Pancreas (tissue), 10 donors: ENCODE measurements at places on chromosomes 11 and 22. TPM values are rescaled to one million over a fixed set of nuclear protein-coding genes. Genes with fewer than 3 reads are reported as not detected.

GRCh38 chr11:75355051-75355450 is 3.6 kb upstream of the ARRB1 start:
- no peaks in the 10 kb centered on the region for H3K4me1 ChIP-seq
- no peaks in the 10 kb centered on the region for H3K36me3 ChIP-seq
- DNase-seq = no peak
- no peak overlapping the region for H3K4me3 ChIP-seq
- H3K27me3 ChIP-seq = no peaks in the 10 kb centered on the region
- H3K27ac ChIP-seq = no peak overlapping the region

GRCh38 chr22:35552196-35552842 is 11.7 kb downstream of the RASD2 start:
- no peak overlapping the region for H3K4me3 ChIP-seq
- H3K36me3 ChIP-seq = no peaks in the 10 kb centered on the region
- DNase-seq = peak; percentile 48
- H3K27ac ChIP-seq = no peak overlapping the region
- no peaks in the 10 kb centered on the region for H3K4me1 ChIP-seq

- no peaks in the 10 kb centered on the region for H3K4me1 ChIP-seq
- no peak overlapping the region for H3K27ac ChIP-seq
- H3K36me3 ChIP-seq = no peaks in the 10 kb centered on the region
- no peaks in the 10 kb centered on the region for H3K27me3 ChIP-seq
- DNase-seq = no peak
Measured at GRCh38 chr11:13759050-13759449, 90.6 kb downstream of the FAR1 start.

DNA sequence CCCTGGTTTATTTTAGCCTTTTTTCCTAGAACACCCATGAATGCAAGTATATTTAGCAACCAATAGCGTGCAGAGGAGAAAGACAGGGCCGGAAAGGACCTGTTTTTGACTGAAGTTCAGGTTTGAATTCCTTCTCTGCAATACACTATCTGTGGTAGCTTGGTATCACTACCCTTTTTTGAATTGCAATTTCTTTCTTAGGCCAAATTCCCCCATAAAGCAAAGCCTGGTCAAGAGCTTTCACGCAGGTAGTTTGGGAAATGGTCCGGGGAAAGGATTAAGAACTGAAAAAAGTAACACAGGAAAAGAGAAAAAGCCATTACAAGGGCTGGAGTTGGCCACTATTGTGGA is 38.8 kb upstream of the PAMR1 start:
- no peaks in the 10 kb centered on the region for H3K4me1 ChIP-seq
- H3K4me3 ChIP-seq = no peak overlapping the region
- H3K27me3 ChIP-seq = no peaks in the 10 kb centered on the region
- no peaks in the 10 kb centered on the region for H3K36me3 ChIP-seq
- H3K27ac ChIP-seq = no peak overlapping the region

DNA sequence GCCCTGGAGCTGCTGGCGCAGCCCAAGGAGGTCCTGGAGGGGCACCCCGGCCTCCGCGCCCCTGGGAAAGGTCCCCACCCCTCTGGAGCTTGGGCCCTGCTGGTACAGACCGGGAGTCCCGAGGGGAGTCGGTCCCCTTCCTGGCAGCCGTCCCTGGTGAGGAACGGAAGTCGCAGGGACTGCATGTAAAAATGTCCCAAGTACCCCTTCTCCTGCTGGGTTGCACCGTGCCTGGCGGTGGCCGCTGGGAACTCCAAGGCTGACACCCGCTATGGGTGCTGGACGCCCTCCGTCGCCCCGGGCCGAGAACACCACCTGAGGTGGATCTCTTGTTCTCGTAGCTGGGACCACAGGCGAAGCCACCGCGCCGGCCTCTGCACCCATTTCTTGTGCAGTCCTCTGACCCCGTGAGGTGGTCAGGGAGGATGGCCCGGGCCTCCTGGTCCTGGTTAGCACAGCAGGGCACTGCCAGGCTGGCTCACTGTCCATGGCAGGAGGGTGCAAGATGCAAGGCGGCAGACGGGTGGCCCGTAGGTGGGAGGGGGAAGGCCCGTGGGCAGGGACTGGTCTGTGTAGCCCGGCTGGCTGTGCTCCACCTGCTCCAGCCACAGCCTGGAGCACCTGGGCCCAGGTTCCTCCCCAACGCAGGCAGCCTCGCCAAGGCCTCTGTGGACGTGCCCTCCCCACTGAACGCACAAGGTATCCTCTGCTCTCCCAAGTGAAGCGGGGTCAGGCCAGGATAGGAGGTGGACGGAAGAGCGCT is 165.2 kb downstream of the IGLL1 start:
- DNase-seq = no peak
- H3K36me3 ChIP-seq = no peaks in the 10 kb centered on the region
- no peaks in the 10 kb centered on the region for H3K27me3 ChIP-seq
- H3K4me1 ChIP-seq = no peaks in the 10 kb centered on the region
- H3K4me3 ChIP-seq = no peak overlapping the region
- H3K27ac ChIP-seq = no peak overlapping the region

GRCh38 chr22:45952553-45952952 is 24.4 kb downstream of the WNT7B start:
- H3K4me1 ChIP-seq = no peaks in the 10 kb centered on the region
- no peak overlapping the region for H3K27ac ChIP-seq
- H3K36me3 ChIP-seq = no peaks in the 10 kb centered on the region

The ART1 gene
- not detected for total RNA-seq

The LAYN gene
- total RNA-seq = 1.1 TPM
